ENCODE measurements at places on chromosomes 4 and X.

GRCh38 chrX:68090266-68090665 is 343.0 kb downstream of the OPHN1 start:
- DNase-seq: no peak

DNA sequence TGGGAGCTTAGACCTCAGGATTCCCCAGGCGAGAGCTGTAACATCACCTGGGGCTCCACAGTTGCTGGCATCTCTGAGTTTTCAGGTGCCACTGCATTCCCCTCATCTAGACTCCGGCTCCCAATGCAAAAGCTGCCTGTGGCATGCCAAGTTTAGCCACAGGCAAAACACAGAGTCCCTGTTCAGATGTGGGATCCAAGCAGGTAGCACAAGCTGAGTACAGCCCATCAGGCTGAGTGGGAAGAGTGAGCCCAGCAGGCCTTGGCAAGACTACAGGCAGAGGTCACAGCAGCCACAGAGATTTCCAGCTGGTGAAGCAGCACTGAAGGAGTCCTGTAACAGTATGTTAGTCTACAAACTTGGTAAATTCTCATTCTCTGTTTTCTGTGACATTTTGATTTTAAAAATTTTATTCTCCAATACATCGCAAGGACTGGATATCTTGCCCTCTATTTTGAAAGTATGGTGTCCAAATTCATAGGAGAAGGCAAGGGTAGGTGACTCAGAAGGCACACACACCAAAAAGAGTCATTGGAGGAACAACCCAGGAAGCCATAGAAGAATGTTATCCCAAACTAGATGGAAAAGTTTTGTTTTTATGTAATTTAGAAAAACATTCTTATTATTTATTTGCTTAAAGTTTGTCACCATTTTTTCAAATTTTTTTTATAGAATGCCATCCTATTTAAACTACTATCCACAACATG is 13.6 kb upstream of the CXCL2 start:
- DNase-seq: no peak

- no peak for DNase-seq
These were observed 134.7 kb upstream of the FAM9C start for GRCh38 chrX:13179100-13179499.

GRCh38 chrX:72121383-72121782 is 10.3 kb downstream of the RTL5 start:
- DNase-seq: no peak

DNA sequence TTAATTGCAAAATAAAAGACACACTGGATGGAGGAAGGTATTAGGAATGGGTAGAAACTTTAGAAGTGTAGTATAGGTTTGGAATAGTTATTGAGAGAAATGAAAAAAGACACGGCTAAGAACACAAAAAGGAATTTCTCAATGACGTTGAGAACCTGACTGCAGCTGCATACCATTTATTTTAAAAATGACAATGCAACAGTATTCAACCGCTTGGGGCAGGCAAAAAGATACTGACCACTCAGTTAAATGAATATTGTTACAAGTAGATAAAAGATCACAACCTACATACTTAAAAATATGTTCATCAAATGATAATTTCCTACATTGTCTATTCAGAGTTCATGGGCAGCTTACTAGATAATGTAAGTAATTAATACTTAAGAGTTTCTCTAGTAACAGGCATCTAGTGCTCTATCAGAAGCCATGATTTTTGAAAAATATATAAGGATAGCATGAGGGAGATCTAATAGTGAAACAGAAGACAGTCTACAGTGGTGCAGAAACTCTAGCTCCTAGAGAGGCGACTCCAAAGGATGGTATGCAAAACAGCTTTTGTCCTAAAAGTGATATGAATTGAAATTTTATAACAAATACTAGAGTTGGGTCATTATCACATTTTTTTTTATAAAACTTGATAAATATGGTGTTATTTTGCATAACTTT is 216.2 kb upstream of the VEGFC start:
- DNase-seq: no peak

GRCh38 chr4:169092889-169093522 is 83.0 kb upstream of the CBR4 start:
- no peak for DNase-seq

GRCh38 chr4:79831701-79832514 is 241.1 kb downstream of the ANTXR2 start:
- DNase-seq: no peak

GRCh38 chr4:93710101-93710846 is 118.3 kb upstream of the ATOH1 start:
- DNase-seq: peak; percentile 8

DNA sequence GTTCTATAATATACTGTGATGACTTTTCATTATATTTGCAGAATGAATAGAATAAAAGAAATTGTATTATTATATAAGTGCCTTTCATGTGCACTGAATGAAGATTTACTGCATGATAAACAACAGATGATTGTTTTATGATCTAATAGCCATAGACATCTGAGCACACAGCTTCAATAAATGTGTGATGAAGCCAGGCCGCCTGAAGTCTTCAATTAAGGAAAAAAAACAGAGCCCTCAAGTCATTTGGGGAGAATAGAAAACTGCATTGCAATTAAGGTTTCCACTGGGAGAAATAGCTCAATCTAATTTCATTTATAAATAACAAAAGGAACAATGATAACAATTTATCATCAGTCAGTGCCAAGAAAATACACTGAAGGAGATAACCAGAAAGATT is 955.2 kb downstream of the FSTL5 start:
- no peak for DNase-seq

DNA sequence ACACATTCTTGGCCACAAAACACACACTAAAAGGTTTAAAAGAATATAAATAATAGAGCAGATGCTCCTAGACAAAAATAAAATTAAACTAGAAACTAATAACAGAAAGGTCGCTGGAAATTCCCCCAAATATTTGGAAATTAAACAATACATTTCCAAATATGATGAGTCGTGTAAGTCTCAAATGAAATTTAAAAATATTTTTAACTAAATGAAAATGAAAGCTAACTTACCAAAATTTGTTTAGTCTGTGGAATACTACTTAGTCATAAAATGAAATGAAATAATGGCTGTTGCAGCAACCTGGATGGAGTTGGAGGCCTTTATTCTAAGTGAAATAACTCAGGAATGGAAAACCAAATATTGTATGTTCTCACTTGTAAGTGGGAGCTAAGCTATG is 20.6 kb upstream of the GUCY1A1 start:
- DNase-seq: no peak

Data from body of pancreas (tissue), 4 donors.